ENCODE measurements at places on chromosomes 7 and 10.
A peak's percentile ranks its signal among the peaks of the same experiment; 100 is the strongest.

GRCh38 chr10:112369495-112370423 is 4.2 kb upstream of the ACSL5 start:
- DNase-seq = peak; percentile 53

DNA sequence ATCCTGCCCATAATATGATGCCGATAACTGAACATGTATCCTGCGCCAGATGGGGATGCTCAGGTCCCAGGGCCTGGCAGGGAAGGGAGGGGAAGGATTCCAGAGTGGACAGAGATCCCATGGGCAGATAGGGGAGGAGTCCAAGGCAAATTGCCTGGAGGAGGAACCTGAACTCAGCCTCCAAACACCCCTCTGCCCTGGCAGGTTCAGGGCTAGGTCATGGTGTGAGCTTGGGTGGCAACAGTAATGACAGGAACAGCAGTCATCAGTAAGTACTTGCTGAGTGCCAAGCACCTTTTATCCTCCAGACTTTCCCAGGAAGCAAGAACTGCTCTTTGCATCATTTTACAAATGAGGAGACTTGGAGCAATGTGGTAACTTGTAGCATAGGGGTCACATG is 3.8 kb upstream of the PALD1 start:
- DNase-seq = no peak

DNA sequence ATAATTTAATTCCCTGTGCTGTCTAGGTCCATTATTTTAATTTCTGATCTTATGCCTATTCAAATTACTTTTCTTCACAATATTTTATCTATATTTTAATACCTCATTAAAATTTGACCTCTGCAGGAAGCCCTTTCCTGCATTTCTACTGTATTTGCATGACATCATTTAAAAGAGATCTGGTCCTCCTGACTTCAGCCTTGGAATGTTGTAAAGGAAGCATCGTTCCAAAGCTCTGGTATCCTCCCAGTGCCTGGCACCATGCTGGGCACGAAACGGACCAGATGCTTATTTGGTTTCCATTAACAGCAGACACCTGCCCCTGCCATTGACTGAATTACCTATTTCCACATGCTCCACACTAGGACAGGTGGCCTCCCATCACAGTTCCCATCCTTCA is 247.5 kb downstream of the KLF6 start:
- DNase-seq = no peak

- DNase-seq = no peak
These were observed 146.0 kb downstream of the TNS3 start for GRCh38 chr7:47435889-47436312.

- DNase-seq = no peak
These were observed 250.9 kb upstream of the MKLN1 start for GRCh38 chr7:131076711-131077181.

- DNase-seq = no peak
These were observed 8.5 kb upstream of the SHH start for GRCh38 chr7:155820788-155821187.

- DNase-seq = no peak
These were observed 194.4 kb upstream of the PRSS1 start for GRCh38 chr7:142554560-142555532.

DNA sequence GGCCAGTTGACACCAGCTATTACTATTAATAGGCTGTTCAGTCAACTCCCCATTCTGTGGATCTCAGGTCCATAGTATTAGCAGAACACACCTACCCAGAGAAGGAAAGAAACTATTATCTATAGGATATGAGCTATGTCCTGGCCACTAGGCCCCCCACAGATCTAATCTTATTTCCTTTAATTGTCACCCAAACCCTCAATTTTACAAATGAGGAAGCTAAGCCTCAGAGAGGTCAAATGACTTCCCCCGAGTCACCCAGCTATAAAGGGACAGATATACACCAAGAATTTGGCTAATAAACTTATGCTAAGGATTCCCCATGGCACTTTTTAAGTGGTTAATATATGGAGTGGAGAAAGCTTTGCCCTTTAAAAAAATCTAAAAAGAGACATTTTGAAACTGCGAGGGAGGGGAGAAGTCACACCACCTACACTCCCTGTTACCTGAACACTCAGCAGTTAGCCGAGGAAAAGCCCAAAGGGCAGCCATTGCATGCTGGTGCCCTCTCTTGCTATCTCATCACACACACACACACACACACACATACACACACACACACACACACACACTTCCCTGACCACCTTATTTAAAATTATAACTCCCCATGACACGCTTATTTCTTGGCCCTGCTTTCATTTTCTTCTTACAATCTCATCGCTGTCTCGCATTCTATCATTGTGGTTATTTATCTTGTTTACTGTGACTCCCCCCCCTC is 157.0 kb upstream of the ADO start:
- no peak for DNase-seq

GRCh38 chr10:131477457-131478121 is 166.1 kb upstream of the TCERG1L start:
- DNase-seq = no peak

DNA sequence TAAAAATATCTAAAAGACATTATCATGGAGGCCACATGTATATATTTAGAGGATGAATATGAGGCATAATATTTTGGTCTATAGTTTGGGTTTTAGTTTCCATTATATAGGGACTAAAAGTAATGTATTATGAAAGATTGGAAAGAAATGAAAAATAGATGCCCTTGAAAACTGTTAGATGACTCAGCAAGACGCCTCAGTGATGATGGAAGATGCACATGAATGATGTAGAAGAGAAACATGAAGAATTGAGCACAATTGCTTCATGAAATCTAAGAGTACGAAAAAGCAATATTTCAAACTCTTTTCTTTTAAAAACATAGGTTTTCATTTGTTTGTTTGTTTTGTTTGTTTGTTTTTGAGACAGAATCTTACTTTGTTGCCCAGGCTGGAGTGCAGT is 89.8 kb downstream of the ARL4A start:
- DNase-seq = no peak

GRCh38 chr7:6227294-6227846 is 45.1 kb downstream of the CYTH3 start:
- DNase-seq = no peak

- DNase-seq = no peak
These were observed 100.2 kb downstream of the ACTR3B start for GRCh38 chr7:152859781-152860191.

GRCh38 chr7:114008696-114009095 is 89.9 kb upstream of the PPP1R3A start:
- DNase-seq = no peak

DNA sequence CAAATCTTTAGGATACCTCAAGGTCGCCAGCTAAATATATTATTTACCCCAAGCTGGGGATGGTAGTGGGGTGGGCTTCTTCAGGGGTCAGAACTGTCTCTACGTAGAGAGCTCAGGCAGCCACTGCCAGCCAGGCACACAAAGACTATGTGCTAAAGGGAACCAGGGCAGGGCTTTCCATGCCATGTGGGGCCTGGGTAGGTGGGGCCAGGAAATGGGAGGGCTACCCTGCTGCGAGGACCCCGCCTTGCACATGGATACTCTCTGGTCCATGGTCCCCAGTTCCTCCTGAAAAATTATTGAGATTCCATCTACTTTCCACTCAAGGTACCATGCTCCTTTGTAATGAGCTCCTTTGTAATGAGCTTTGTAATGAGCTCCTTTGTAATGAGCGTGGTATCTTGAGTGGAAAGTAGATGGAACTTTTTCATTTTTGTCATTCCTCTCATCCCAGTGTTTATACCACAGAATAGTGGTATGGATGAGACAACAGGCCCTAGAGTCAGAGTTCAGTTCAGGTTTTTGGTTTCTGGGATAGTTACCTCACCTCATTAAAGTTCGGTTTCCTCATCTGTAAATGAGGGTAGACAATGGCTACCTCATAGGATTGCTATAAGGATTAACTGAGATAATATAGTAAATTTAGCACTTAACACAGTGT is 5.8 kb downstream of the SYNPO2L start:
- no peak for DNase-seq

DNA sequence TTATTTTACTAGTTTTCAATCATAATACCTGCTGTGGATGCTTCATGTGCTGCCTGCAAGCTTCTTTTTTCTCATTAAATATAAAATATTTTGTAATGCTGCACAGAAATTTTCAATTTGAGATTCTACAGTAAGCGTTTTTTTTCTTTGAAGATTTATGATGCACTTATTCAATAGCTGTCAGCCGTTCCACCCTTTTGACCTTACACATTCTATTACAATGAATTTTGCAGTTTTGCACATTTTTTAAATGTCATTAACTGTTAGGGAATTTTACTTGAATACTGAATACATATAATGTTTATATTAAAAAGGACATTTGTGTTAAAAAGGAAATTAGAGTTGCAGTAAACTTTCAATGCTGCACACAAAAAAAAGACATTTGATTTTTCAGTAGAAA is 103.0 kb downstream of the PTEN start:
- DNase-seq = no peak

- DNase-seq = no peak
These were observed 42.6 kb upstream of the ANAPC16 start for GRCh38 chr10:72173262-72173618.

- DNase-seq = no peak
These were observed 653.7 kb upstream of the ZWINT start for GRCh38 chr10:57014758-57015157.

DNA sequence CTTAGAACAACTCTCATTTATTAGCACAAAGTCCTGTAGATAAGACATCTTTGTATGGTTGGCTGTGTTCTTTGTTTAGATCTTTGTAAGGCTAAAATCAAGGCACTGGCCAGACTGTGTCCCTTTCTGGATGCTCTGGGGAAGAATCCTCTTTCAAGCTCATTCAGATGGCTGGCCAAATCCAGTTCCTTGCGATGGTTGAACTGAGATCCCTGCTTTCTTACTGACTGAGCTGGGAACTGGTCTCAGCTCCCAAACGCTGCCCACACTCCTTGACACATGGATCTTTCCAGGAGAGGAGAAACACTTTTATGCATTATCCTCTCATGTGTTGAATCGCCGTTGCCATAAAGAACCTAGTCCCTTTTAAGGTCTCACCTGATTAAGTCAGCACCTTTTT is 586.5 kb upstream of the IGFBP3 start:
- no peak for DNase-seq

DNA sequence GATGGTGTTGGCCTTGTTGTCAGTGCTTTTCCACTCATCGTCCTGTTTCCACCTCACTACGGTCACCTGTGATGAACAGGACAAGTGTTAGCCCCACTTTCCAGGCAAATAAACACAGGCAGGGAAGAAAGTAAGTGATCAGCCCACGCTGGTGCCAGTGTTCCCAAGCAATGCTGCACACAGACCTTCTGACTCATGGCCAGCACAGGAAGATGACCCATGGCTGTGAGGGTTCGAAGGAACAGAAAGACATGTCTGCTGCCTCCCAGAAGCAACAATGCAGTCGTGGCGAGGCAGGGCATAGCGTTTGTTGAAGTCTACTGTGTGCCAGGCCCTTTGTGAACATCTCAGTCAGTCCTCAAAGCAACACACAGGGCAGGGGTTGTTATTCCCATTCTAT is 35.7 kb downstream of the SLC29A3 start:
- no peak for DNase-seq

GRCh38 chr10:91249700-91250099 is 29.2 kb downstream of the PCGF5 start:
- DNase-seq = no peak

DNA sequence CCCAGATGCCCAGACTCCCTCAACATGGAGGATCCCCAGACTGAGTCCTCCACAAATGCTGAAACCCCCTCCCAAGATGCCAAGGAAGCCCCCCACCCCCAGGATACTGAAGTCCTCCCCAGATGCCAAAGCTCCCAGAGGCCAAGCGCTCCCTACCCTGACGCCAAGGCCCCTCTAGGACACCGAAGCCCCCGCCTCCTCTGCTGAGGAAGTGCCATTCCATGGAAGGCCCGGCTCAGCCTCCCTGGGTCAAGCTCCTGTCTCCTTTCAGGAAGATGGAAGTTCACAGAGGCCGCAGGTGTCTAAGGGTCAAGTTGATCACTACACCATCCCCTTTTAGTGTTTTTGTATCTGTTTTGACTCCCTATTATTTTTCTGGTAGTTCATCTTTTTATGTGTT is 606.8 kb downstream of the DNAJB6 start:
- DNase-seq = no peak

- no peak for DNase-seq
These were observed 36.6 kb downstream of the BRAF start for GRCh38 chr7:140888087-140888486.

GRCh38 chr10:116059320-116059719 is 213.7 kb downstream of the GFRA1 start:
- DNase-seq = no peak

GRCh38 chr10:22704471-22704911 is 9.9 kb downstream of the PIP4K2A start:
- no peak for DNase-seq

DNA sequence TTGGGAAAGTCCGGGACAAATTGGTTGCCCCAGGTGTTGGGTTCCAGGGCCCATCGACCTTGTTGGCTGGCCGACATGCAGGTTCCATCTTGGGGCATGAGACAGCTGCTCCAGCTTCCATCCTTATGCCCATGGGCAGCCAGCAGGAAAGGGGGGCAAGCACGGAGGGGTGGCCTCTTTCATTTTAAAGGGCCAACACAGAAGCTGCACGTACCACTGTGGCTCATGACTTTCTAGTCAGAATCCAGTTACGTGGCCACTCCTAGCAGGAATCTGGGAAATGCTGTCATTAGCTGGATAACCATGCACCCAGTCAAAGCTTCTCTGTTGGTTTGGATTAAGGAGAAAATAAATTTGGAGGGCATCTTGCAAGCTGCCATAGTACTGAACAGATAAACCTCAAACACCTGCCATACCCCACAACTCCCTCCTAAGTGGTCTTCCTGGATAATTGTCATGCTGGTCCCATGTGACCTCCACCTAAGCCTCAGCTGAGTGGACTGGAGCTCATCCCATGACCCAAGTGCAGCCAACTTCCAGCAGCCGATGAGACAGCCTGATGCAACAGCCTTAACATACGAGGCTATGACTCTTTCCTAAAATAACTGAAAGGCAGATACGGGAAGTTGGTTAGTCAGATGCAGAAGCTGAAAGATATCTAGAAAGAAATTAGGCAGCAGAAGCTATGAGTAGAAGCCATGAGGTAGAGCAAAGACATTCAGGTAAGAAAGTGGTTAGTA is 21.4 kb upstream of the GSDME start:
- no peak for DNase-seq

DNA sequence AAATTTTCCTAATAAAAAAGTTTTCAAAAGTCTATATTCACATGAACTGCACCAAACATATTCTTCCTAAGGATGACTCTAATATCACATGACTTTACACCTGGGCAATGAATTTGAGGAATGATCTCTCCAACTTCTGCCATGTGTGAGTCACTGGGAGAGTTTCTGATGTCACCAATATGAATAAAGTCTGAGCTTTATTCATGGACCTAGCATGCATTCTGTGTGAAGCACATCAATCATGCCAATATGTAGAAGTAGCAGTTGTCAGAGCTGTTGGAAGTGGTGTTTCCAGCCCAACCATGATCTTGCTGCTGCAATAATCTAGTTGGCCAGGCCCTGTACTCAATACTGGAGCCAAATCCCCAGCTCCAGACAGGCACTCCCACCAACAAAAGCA is 91.7 kb upstream of the IFRD1 start:
- DNase-seq = no peak

- no peak for DNase-seq
These were observed 745 bp downstream of the SLC16A9 start for GRCh38 chr10:59708816-59709394.
